Activated CD4-positive, alpha-beta T cell treated with anti-CD3 and anti-CD28 coated beads for 24 hours (primary cell): ENCODE measurements at places on chromosomes 16 and 17.
A peak's percentile ranks its signal among the peaks of the same experiment; 100 is the strongest.

DNA sequence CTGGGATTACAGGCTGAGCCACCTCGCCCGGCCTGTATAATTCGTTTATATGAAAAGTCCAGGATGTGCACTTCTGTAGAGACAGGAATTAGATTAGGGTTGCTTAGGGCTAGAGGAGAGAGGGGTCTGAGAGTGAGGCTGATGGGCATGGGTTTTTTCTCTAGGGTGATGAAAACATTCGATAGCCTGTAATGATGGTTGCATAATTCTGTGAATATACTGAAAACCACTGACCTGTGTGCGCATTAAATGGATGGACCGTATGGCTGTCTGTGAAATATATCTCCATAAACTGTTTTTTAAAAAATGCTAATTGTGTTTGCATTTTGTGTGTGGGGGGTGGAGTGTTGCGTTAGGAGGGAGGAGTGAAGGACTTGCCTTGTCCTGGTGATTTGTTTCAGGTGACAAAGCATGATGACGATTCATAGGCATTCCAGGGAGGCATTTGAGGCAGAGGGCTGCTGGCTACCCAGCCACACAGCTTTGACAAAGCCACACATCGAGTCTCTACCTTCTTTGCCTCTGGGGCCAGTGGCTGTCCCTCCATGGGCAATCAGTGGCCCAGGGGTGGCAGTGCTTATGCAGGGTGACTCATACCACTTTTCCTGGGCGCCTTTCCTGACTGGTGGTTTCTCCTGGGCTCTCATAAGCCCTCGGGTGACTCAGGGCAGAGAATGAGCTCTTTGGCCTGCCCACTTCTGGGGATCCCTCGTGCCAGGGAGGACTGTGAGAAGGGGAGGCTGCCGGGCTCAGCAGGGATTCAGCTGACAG is 148.5 kb upstream of the WSCD1 start:
- no peak for DNase-seq

GRCh38 chr17:68634345-68634876 is 33.2 kb upstream of the FAM20A start:
- DNase-seq = no peak

DNA sequence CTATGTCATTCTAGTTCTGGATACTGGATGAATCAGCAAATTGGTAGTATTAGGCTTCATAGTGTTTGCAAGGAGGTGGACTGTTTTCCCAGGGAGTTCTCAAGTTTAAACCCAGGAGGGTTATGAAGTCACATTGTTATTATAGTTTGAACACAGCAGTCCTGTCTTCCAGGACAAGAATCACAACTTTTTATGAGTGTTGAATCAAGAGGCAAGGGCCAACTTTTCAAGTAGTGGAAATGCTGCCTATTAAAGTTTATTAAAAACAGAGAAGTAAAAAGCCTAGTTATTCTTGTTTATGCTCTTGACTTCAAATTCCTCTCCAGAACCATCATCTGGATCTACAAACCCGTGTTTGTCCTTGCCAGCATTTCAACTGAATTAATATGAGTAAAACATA is 86.3 kb upstream of the GOT2 start:
- DNase-seq = no peak

DNA sequence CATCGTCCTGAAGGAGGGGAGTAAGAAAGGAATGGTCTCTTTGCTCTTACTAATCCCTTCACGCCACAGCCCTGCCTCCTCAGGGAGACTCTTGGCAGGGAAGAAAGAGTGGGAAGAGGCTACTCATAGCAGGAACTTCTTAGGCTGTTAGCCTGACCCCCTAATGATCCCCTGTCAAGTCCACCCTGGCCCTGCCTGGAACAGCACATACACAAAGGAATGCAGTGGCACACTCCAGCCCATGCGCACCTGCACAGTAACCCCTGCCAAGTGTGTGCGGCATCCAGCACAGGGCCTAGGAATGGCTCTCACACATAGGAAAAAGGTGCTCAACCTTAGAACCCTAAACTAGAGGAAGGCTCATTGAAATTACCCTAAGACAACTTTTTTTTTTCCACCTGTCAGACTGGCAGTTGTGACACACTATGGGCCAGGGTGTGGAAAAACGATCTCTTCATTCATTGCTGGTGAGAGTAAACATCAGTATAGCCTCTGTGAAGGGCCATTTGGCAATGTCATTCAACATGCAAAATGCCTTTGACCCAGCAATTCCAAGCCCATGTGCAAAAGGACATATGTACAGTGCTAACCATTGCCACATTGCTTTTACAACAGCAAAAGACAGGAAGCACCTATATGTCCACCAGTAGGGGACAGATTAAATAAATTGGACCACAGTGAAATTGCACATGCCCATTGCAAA is 50.1 kb downstream of the PIMREG start:
- no peak for DNase-seq

DNA sequence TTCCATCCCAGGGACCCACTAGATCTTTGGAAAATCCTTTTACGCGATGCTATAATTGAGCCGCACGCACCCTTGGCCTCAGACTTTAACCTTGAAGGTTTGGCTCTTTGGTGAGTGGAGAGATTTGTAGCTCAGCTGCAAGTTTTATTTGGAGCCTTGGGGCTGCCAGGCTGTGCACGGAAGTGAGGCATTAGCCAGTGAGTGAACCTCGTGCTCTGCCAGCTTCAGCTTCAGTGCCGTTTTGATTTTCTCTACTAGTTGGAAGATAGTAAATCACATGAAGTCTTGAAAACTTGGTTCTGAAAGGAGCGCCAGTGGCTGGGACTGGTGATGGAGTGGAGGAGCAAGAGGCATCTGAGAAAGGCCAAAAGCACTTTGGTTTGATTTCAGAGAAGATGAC is 17.3 kb downstream of the CRHR1 start:
- no peak for DNase-seq

DNA sequence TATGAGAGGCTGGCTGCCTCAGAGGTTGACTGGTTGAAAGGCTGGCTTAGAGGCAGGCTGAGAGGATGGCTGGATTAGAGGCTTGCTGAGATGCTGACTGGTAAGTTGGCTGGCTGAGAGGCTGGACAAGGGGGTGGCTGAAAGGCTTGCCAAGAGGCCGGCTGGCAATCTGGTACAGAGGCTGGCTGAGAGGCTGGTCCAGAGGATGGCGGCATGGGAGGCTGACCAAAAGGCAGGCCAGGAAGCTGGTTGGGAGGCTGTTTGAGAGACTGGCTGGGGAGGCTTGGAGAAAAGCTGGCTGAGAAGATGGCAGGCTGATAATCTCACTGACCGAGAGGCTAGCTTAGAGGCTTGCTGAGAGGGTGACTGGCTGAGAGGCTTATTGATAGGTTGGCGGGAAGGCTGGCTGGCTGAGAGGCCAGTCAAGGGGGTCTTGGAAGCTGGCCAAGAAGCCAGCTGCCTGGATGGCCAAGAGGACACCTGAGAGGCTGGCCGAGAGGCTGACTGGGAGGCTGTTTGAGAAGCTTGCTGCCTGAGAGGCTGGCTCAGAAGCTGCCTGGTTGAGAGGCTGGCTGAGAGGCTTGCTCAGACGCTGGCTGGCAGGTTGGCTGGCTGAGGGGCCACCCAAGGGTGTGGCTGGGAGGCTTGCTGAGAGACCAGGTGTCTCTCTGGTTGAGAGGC is 34.2 kb upstream of the ACSM2B start:
- no peak for DNase-seq

DNA sequence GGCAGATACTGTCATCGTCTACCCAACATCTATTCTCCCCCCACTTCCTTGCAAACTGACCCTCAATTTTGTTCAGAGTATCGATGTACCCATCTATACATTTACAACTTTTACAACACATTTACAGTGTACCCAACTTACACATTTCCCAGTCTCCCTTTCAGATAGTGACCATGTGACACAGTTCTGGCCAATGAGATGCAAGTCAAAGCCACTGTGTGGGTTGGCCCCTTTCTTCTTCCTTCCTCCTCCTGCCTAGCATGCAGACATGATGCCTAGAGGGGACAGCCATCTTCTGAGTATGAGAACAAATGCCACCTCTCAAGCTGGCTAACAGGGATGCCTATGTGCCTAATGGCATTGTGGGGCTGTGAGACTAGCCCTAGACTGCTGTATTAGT is 11.3 kb upstream of the NFAT5 start:
- no peak for DNase-seq

GRCh38 chr17:12250973-12251372 is 230.3 kb downstream of the MAP2K4 start:
- DNase-seq = no peak

DNA sequence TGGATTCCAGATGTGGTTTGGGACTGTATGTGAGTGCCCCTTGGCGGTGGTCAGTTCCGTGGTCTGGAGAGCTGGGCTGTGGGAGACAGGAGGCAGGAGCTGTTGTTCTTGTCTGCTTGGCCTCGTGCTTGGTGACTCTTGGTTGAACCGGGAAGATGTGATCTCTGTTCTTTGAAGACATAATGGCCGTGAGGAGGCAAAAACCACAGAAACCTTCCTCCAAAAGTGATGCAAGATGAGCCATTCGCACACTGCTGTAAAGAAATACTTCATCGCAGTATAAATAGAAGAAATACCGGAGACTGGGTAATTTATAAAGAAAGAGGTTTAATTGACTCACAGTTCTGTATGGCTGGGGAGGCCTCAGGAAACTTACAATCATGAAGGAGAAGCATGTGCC is 128.8 kb downstream of the RAP1GAP2 start:
- no peak for DNase-seq

DNA sequence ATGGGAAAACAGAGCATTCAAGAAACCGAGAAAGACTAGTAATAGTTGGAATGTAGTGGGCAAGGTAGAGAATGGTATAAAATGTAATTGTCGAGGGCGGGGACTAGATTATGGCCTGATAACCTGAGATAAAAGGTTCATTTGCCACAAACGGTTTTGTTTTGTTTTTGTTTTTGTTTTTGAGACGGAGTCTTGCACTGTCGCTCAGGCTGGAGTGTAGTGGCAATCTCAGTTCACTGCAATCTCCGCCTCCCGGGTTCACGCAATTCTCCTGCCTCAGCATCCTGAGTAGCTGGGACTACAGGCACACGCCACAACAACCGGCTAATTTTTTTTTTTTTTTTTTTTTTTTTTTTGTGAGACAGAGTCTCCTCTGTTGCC is 1.4 kb downstream of the NEK8 start:
- DNase-seq = no peak

- DNase-seq = no peak
Observed at GRCh38 chr16:74607310-74607961, 522 bp upstream of the GLG1 start.

DNA sequence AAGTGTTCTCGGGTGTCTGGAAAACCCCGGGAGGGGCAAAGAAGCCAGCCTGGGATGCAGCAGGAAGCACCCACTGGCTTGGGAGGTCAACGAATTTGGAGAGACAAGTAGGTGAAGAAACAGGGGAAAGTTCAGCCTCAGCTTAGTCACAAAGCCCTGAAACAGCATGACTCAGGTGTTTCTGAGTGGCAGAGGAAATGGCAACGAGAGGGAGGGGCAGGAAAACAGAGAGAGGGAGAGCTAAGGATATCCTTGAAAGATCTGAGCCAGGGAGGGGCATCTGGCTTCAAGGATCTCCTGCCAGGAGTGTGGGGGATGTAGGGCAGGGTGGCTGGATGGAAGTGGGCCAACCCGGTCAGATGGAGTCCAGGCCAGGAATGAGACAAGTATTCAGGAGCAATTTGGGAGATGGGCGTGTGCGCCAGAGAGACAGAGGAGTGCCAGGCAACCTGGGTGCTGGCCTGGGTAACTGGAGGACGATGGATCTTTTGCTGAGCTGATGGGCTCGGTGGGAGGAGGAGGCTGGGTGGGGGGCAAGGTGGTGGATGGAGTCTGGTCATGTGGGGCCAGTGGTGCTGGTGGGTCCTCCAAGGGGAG is 27.2 kb downstream of the ABCC3 start:
- DNase-seq = peak; percentile 9

GRCh38 chr16:56781528-56781961 is 51.6 kb downstream of the NUP93 start:
- no peak for DNase-seq

- no peak for DNase-seq
Observed at GRCh38 chr17:78736526-78737079, 45.5 kb downstream of the CYTH1 start.

GRCh38 chr17:39607057-39607850 is 466 bp downstream of the NEUROD2 start:
- no peak for DNase-seq

DNA sequence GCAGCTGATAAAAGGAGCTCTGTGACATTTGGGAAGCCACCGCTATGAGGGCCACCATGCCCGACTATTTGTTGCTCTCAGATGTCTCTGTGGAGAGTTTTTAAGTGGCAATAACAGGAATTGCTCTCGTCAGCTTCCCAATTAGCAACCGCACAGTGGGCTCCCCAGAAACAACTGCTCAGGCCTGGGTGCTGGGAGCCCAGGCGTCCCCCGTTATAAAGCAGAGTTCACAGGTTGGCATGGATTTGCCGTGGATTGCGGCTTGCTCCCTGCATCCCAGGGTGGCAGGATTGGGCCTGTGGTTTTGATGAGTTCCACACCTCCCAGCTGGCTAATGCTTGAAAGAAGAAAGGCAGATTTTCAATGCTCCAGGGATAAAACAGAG is 289.9 kb downstream of the CPPED1 start:
- DNase-seq = no peak

DNA sequence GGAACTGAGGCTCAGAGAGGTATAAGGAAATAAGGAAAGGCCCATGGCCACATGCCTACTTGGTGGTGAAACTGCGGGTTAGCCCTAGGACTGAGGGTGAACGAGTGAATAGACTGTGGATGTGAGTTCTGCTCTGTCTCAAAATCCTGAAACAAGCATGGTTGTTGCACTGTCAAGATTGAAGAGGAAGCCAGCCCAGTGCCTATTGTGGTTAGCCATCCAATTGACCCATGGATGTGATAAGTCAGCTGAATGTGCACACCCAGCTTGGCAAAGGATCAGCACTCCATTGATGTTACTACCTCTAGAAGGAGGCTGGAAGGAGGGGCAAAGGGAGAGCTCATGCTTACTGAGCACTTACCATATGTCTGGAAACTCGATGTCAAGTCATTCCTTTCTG is 4.5 kb downstream of the TMEM114 start:
- no peak for DNase-seq

- DNase-seq = no peak
Observed at GRCh38 chr17:17098551-17099179, 56.4 kb downstream of the MPRIP start.

GRCh38 chr17:72176516-72176851 is 55.7 kb downstream of the SOX9 start:
- DNase-seq = no peak

DNA sequence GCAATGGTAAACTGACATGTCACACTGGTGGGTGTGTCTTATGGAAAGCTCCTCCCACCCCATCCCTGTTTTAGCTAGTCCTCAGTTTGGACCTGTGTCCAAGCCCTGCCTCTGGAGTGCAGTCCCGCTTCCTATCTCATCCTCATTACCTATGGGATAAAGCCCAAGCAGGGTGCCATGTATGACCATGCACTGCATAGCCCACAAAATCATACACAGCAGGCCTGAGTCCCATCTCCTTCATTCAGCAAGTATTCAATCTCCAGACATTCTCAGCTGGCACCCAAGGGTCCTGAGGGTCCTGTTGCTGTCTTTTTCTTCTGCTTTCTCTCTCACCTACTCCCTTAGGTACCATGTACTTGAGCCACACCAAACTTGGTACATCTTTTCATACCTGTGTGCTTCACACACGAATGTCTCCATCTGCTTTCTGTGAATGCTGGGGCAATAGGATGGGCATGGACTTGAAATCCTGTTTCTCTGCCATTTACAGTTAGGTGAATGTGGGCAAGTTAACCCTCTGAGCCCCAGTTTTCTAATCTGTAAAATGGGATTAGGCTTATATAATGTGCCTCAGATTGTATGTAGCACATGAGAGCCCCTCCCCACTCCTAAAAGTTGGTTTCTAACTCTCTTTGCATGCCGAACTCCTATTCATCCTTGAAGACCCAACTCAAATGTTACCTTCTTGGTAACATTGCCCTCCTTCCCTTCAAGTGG is 28.5 kb downstream of the TNS4 start:
- no peak for DNase-seq
